ENCODE measurements at places on chromosomes 5 and 9.

- no peak for DNase-seq
These were observed 38.4 kb downstream of the AGTPBP1 start for GRCh38 chr9:85703398-85703797.

- no peak for DNase-seq
These were observed 55.6 kb upstream of the MELK start for GRCh38 chr9:36517131-36517530.

DNA sequence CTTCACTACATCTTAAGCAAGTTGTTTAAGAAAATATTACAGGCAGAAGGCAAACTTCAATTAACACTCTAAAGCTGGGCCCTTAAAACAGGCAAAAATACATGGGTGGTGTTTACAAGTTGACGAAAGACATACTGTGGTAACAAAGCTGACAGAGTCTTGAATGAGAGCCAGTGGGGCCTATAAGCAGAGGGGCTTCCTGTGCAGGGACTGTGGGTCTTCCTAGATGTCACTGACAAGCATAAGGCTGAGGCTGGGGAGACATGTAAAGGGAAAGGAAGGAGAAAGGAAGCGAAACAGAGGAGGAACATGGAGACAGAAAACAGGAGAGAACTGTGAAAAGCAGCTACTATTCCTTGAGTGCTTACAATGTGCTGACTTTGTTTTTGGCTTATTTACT lies 308.0 kb upstream of the RPS23 start:
- no peak for DNase-seq

DNA sequence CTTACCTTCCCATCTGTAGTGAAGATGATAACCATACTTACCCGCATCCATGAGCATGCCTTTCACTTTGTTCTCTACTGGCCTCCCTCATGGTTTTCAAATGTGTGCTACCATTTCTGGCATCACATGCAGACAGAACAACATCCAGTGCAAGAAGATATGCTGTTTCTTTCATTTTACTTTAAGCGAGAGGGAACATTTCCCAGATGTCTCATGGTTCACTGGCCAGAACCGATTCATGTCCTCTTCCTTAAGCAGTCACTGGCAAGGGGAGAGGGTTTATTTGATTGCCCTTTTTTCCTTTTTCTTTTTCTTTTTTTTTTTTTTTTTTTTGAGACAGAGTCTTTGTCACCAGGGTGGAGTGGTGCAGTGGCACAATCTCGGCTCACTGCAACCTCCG lies 37.7 kb downstream of the ARRDC3 start:
- no peak for DNase-seq

- DNase-seq, result no peak
These were observed 55.3 kb downstream of the SEMA5A start for GRCh38 chr5:9490494-9491097.

DNA sequence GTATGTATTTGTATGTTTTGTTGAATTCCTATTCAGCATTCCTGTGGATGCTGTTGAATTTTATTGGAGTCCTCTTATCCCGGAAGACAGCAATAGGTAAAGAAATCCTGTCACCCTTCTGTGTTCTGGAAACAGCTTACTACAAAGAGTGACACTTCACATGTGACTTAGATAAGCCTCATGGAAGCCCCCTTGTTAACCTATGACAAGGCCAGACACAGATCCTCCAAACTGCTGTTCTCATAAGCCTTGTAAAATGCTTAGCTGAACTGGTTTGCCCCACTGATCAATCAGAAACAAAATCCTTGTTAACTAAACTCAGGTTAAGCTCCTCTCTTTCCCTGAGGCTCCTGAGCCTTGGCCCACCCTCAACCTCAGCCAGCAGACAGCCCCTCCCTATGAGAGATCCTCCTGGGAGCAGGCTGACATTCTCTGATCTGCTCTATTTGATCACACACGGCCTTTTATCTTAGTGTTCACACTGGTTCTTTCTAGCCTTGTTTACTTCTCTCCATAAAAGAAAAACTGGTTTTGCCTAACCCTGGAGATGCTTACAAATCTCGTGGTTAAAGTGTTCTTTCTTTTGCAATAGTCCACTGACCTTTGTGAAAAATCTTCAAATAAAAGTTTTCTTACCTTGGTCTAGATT lies 29.4 kb upstream of the ATP6V1G1 start:
- DNase-seq, result no peak

GRCh38 chr9:8822667-8823025 lies 1023.1 kb upstream of the DMAC1 start:
- no peak for DNase-seq

GRCh38 chr5:133698646-133699526 lies 86.5 kb upstream of the FSTL4 start:
- DNase-seq, result no peak

GRCh38 chr5:88290801-88291200 lies 22.2 kb upstream of the TMEM161B start:
- no peak for DNase-seq

GRCh38 chr5:109483395-109483971 lies 73.7 kb upstream of the PJA2 start:
- DNase-seq, result no peak

GRCh38 chr9:133526721-133527321 lies 2.1 kb upstream of the MYMK start:
- DNase-seq, result peak; percentile 45

GRCh38 chr5:7825630-7826029 lies 25.3 kb downstream of the CFAP90 start:
- no peak for DNase-seq

GRCh38 chr9:38035873-38036272 lies 33.2 kb downstream of the SHB start:
- DNase-seq, result no peak

GRCh38 chr5:109574985-109575384 lies 114.7 kb upstream of the MAN2A1 start:
- no peak for DNase-seq

- no peak for DNase-seq
These were observed 16.2 kb downstream of the PGGT1B start for GRCh38 chr5:115246361-115246991.

GRCh38 chr5:107208867-107209266 lies 461.9 kb downstream of the EFNA5 start:
- no peak for DNase-seq

DNA sequence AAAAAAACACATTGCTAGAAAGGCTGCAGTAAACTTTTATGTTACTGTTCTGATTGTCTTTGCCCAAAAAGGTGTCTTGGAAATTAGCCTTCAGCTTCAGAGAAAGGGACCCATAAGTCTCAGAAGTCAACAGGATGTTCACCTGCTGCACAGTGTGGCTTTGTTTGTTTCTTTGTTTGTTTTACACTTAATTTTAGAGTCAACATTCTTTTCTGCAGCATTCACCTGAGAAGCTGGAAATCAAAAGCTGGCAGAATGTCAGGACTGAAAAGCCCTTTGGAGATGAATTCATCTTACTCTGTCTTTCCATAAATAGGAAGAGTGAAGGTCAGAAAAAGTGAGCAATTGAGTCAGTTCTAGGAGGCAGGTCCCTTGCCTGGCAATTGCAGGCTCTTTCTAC lies 170.0 kb downstream of the PAPPA start:
- DNase-seq, result no peak

- DNase-seq, result no peak
These were observed 149.3 kb upstream of the COL5A1 start for GRCh38 chr9:134492281-134492691.

DNA sequence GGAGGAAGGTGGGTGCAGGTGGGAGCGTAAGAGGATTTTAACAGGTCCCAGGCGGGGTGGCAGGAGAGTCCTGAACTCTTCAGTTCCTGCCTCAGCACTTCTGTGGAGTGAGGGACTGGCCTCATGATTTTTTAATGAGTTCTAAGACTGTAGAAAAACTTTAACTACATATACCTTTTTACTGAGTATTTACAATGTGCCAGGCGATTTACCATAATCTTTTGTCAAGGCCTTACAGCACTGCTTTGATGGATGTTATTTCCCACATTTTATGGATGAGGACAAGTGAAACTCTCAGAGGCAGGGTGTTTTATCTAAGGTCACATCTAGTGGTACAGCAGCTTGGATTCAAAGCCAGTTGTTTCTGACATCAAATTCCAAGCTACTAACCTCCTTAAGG lies 99.5 kb downstream of the PJA2 start:
- DNase-seq, result no peak

DNA sequence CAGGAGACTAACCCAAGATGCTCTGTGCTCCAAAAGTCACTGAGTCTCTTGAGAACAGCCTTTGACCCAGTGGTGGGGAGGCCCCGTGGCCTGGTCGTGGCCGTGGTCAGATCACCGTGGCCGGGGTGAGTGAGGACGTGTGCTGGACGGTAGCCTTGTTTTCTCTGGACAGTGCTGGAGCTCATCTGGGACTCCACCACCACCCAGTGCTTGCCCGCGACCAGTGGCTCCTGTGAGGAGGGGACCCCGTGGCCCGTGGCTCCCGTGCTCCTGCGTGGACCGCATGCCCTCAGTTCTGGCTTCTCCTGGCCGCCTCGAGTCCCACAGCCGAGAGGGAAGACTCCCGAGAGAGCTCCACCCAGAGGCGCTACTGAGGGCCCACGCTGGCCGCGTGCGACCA lies 15.9 kb upstream of the NOTCH1 start:
- no peak for DNase-seq

- no peak for DNase-seq
These were observed 13.8 kb downstream of the NACC2 start for GRCh38 chr9:136081113-136081825.

DNA sequence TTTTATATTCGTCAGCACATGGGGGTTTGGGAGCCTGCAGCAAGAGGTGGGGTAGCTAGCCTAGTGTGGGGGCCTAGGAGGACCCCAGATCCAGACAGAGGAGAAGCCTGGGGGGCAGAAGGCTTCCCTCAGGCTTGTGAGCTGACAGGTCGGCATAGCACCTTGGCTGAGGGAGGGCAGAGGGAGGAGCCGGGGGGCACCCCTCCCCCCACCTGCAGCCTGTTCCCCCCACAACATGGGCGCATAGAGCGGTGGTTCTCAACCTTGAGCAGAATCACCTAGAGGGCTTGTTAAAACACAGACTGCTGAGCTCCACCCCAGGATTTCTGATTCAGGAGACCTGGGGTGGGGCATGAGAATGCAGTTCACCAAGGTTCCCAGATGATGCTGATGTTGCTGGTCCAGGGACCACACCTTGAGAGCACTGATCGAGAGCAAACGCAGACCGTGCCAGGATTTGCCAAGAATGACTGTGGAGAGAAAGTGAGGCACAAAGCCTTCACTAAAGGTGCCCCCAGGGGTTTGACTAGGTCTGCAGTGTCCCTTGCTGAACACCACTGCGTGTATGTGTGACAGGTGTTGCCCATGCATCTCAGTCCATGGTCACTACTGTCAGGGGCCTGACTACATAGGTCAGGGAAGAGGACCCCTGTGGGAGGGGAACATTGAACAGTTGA lies 163.3 kb downstream of the MACROH2A1 start:
- DNase-seq, result no peak

DNA sequence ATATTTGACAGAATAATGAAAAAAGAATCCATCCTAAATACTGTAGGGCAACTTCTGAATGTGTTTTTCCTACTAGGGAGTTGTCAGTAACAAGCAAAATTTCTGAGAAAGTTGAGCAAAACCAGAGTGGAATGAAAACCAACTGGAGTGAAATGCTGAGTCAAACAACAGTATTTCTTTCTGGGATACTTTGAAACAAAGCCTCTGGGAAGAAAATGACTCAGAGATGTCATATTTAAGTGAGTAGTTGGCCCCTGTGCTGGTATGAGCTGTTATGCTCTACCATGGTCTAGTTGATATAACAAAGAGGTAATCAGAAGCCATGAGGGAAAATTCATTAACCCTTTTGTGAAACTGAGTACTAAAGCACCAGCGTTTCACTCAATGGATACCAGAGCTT lies 372.1 kb upstream of the C9orf72 start:
- no peak for DNase-seq

DNA sequence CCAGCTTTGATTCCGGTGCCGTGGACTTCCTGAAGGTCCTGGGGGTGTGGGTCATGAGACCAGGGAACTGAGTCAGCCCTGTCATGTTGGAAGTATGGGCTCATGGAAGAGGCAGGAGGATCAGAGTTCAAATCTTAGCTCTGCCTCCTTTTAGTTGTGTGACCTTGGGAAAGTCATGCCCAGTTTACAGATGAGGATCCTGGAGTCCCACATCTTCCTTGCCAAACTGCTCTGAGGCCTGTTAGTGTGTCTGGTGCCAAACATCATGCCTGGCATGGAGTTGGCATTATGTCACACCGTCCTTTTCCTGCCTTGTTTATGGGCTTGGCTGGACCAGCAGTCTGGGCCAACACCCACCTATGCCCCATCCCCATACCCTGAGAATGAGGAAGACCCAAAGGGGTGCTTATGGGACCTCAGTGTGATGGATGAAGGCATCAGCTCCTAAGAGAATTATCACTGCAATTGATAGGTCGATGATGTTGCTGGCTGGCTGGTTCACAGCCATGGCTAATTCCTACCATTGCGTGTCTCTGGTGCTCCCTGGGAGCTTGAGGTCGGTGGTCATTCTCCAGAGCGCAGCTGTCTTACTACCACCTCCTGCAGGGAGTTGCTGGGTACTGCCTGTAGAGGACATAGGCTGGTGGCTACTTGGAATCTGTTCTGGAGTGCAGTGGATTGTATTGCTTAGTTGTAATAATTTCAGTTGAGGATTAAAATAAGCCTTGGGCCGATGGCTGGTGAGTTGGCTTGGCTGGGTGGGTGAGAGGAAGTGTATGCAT lies 140.5 kb upstream of the PITX1 start:
- no peak for DNase-seq

DNA sequence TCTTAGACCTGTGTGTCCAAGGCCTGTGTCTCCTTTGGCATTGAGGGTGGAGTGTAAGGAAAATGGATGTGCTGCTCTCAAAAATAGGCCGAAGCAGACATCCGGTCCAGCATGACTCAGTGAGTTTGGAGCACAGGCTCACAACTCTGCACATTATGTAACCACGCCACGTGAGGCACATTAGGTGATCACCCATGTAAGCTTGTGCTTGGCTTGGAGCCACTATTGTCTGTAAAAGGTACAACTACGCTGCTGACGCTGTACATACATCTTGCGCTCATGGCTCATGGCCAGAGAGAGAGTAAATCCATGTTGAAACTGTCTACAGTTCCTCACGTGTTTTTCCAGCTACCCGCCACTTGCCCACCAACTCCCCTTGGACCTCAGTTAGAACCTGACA lies 177.5 kb downstream of the PDE4D start:
- DNase-seq, result no peak

DNA sequence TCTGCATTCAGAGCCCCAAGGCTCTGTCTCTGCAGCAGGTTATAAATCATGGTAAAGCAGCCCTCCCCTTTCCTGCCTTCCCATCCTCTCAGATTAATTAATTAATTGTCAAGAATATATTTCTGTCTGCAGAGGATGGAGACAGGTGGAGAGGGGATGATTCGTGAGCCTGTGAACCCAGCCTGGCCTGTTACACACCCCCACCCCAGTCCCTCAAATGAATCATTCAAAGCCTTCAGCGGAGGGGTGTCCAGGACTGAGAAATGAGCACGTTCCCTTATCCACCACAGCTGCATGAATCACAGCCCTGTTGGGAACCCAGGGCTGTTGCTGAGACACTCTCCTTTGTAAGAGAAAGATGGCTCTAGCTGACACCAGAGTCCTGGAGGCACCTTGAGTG lies 56.0 kb downstream of the NIPAL4 start:
- DNase-seq, result peak; percentile 14

Measured in CD4-positive, alpha-beta T cell treated with Interleukin-17A for 4 hours (primary cell).